Mesenchymal stem cell (in vitro differentiated cells and primary cell): ENCODE measurements at places on chromosomes 13 and 19.

- no peak for DNase-seq
These were observed 16.2 kb downstream of the MARK4 start for GRCh38 chr19:45267296-45267695.

DNA sequence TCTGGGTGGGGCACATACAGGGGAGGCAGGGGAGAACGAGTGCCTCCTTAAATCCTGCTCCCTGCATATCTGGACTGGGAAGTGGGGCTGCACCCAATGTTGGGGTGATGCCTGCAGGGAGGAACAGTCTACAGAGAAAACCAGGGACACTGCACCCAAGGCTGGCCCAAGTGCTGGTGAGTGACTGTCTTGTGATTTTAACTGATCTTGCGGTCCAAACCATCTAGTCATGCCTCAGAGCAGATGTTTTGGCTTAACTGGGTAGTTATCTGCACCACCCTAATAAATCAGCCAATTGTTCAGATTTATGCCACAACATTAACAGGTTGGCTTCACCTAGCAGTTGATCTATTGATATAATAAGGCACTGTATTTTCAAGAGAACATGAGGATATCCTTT lies 219.2 kb upstream of the IRS2 start:
- no peak for DNase-seq

GRCh38 chr19:42220751-42221097 lies 612 bp downstream of the ZNF526 start:
- no peak for DNase-seq

DNA sequence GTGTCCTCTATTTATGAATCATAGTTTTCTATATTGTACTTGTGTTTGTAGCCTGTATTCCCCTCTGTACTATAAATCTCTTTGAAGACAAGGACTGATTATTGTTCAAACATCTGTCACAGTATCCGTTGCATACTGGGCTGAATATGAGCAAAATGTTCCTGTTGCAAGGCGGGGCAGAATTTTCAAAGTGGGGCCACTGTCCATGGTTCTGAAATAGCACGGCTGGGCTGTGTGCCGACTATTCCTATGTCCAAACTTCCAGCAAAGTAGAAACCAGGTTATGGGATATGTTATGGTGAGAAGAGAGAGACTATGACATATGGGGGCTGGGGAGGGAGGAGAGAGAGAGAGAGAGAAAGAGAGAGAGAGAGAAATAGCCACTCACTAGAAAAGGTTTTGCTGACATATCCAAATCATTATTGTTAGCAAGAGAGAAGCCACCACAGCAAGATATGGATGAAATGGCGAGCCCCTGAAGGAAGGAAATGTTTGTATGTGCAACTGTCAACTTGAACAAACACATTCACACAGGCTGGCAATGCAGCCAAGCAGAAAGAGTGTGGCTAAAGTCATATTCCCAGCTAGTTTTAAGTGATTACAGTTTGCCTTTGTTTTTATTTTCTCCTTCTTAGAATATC lies 107.0 kb upstream of the GPR12 start:
- peak; percentile 32 for DNase-seq

DNA sequence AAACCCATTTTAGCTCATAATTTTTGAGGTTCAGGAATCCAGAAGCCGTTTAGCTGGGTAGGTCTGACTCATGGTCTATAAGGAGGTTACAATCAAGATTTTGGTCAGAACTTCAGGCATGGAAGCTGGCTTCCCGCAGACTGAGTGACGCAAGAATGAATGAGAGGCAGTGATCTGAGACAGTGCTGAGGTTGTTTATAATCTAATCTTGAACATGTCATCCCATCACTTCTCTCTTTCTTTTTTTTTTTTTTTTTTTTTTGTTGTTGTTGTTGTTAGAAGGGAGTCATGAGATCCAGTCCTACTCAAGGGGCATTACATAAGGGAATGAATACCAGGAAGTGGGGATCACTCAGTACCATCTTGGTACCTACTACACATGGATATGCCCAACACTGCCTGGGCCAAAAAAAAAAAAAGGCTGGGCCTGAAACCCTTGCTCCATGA lies 217.4 kb downstream of the DLEU7 start:
- peak; percentile 84 for DNase-seq

DNA sequence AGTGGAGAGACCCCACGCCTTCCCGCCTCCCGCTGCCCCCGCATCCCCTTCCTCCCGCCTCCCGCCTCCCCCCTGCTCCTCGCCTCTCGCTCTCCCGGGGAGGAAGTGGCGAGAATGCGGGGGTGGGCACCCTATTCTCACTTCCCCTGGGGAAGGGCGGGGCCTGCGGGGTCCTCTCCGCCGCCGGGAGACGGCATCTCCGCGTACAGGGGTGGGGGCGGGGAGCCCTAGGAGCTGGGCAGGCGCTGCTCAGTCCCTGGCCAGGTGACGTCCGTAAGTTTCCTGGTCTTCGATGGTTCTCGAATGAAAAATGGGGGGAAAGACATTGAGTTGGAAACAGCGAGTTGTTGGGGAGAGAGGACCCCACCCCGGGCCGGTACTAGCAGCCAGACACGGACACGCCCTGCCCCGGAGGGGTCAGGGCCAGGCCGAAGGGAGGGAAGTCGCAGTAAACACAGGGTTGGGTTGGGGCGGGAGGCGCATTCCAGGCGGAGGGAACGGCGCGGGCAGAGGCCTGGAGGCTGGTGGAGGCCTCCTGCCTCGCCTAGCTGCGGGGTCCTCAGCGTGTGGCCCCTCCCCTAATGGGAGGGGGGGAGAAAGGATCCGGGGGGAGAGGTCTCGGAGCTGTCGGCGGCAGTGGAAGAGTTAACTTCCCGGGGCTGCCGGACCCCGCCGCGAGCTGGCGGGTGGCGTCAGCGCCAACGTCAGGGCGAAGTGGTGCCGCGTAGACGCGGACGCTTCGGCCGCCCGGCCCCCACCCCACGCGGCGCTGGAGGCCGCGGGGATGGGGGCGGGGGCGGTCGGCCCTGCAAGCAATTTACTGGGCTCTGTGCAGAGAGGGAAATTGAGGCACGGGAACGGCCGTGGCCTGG lies 10.4 kb upstream of the JUND start:
- peak; percentile 87 for DNase-seq

GRCh38 chr13:110630566-110631119 lies 15.3 kb downstream of the NAXD start:
- DNase-seq = no peak

GRCh38 chr19:46785980-46786235 lies 2.5 kb downstream of the SLC1A5 start:
- DNase-seq = no peak

DNA sequence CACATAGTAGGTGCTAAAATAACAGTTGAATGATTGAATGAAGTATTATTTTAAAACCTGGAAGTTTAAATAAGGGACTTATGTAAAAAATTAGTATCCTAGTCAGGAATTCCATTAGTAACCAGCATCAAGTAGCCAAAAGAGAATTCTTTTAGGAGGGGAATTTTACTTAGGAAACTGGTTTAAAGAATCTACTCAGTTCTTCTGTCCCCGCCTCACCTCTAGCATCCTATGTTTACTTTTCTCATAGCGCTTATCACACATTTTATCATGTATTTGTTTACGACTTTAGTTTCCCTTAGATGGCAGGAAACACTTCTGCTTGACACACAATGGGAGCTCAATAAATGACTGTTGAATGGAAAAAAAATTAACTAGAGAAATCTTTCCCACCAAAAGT lies 229.0 kb downstream of the KLF5 start:
- no peak for DNase-seq

- no peak for DNase-seq
These were observed 122.6 kb downstream of the TNFRSF19 start for GRCh38 chr13:23692816-23693215.

GRCh38 chr13:52725302-52725701 lies 14.3 kb downstream of the CNMD start:
- DNase-seq = no peak

DNA sequence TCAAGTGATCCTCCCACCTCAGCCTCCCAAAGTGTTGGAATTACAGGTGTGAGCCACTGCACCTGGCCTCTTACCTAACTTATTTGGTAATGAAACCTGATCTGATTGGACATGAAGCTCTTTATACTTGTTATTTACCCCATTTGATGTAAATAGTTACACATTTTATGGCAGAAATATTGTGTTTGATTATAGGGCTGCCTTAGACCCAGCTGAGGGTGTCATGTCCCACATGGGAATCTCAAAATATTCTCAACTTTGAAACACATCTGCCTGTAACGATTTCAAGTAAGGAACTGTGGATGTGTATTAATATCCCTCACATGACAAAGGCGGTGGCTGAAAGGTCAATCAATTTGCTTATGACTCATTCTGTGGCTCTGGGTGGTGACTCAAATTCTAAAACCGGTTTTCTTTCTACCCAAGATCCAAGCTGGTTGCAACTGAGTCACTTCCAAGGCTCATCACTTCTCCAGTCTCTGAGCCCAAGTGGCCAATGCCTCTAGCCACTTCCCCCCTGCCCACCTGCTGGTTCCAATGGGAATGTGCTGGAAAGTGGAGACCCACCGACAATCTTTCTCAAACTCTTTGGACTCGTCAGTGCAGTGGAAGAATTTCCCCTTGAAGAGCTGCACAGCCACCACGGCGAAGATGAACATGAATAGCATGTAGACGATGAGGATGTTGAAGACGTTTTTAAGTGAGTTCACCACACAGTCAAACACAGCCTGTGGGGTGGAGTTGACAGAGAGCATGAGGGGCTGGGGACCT lies 110.9 kb downstream of the IER2 start:
- peak; percentile 85 for DNase-seq

- no peak for DNase-seq
These were observed 13.0 kb downstream of the FFAR2 start for GRCh38 chr19:35461060-35461459.

GRCh38 chr13:74046431-74046830 lies 87.8 kb downstream of the KLF12 start:
- peak; percentile 18 for DNase-seq

GRCh38 chr13:112885782-112886268 lies 83.2 kb upstream of the MCF2L start:
- DNase-seq = peak; percentile 88

DNA sequence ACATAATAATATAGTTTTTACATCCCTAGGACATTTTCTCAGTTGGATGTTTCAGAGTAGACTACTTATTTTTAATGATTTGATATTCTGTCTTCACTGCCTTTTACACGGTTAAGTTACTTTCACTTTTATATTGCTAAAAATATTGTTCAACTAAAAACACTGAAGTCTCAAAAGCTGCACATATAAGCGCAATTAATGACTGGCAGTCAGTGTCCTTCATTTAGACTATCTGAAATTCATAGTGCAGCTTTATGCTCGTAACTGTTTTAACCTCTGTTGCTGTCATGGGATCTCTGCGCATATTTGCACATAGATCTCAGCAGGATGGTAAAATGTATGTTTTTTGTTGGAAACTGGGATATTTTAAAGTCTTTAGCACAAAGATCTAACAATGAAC lies 864.3 kb downstream of the SLITRK6 start:
- DNase-seq = peak; percentile 11
